T-helper 17 cell (primary cell): ENCODE measurements at places on chromosomes 6 and 20.

GRCh38 chr6:40482532-40482931 lies 104.6 kb downstream of the LRFN2 start:
- no peak for DNase-seq

DNA sequence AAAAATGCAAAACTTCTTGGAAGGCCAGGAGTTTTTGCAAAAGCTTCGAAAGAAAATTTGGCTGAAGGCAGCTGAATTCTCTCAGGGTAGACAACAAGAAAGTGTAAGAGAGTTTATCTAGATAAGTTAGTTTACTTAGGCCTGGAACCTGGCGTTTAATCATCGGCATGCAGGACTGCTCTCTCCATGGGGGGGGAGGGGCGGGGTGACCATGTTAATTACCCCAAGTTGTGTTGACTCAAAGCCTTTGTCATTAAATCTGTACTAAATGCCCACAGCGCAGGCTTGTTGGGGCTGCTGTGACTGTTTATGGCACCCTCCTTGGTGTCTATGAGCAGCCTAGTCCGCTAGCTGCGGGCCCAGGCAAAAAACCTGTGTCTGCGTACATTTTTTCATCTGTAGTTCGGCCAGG lies 20.1 kb upstream of the ZNF451 start:
- DNase-seq, result no peak

DNA sequence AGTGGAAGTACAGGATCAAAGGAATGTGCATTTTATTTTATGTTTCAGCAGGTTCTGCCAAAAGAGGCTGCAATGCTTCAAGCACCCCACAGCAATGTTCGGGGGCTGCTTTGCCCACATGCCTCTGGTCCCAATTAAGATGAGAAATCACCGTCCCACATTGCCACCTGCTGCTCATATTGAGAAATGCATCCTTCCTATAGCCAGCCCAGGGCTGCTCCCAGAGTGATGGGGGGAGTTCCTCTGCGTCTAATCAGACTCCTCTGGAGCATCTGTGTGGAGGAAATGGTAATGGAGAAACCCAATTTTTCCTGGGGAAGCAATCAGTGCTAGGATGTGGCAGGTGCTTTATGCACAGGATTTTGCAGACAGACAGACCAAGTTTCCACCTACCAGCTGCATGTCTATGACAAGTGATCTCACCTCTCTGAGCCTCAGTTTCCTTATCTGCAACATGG lies 33.7 kb downstream of the PTGIS start:
- peak; percentile 23 for DNase-seq

DNA sequence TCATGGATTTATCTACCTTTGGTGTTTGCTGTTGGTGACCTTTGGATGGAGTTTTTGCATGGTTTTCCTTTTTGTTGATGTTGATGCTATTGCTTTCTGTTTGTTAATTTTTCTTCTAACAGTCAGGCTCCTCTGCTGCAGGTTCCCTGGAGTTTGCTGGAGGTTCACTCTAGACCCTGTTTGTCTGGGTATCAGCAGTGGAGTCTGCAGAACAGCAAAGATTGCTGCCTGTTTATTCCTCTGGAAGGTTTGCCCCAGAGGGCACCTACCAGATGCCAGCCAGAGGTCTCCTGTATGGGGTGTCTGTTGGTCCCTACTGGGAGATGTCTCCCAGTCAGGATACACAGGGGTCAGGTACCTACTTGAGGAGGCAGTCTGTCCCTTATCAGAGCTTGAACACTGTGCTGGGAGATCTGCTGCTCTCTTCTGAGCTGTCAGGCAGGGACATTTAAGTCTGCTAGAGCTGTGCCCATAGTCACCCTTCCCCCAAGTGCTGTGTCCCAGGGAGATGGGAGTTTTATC lies 9.2 kb upstream of the ZNF337 start:
- no peak for DNase-seq

DNA sequence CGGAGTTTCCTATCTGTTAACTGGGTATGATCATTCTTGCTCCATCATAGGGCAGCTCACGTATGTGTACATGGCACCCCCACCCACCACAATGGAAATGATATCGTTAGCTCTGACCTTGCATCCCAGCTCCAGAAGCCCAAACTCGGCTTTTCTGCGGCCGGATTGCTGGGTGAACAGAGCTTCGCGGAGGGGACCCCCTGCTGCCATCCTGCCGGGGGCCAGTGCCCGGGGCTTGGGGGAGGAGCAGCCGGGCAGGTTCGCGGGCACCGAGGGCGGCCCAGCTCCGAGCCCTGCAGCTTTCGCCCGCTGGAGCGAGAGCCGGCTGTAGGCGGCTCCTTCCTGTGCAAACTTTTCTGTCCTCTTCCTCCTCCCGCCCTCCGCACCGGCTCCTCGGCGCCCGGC lies 24.9 kb upstream of the FUCA2 start:
- DNase-seq, result peak; percentile 41

- no peak for DNase-seq
Measured at GRCh38 chr6:157685596-157686280, 137.3 kb upstream of the SNX9 start.

DNA sequence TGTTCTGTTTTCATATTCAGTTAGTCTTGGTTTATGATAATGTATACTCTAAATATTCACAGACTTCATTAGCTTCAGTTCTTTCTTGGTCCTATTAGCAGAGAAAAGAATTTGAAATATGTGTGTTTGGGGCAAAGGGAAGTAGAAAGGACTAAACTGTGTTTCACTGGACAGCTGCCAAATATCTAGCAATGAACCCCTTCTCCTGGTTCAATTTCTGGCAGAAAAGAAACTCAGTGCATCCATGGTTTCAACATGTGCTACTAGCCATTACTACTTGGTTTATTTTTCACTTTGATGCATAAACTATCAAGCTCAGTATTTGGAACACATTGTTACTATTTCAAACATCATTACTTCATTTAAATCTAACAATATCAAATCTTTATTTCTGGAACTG lies 43.6 kb downstream of the FBXL4 start:
- no peak for DNase-seq

DNA sequence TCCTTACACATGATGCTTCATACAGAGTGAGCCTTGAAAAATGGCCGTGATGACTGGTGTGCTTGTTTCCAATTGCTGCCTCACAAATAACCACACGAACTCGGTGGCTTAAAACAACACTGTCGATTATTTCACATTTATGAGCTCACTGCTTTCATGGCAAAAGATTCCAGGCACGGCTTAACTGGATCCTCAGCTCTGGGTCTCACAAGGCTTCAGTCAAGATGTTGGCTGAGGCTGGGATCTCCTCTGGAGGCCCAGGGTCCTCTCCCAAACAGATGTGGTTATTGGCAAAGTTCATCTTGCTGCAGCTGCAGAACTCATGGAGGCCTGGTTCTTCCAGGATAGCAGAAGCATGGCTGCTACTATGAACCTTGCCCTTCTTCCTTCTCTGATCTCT lies 144.6 kb downstream of the TFAP2C start:
- DNase-seq, result no peak

- no peak for DNase-seq
Measured at GRCh38 chr6:159919800-159920199, 29.0 kb downstream of the MAS1 start.

DNA sequence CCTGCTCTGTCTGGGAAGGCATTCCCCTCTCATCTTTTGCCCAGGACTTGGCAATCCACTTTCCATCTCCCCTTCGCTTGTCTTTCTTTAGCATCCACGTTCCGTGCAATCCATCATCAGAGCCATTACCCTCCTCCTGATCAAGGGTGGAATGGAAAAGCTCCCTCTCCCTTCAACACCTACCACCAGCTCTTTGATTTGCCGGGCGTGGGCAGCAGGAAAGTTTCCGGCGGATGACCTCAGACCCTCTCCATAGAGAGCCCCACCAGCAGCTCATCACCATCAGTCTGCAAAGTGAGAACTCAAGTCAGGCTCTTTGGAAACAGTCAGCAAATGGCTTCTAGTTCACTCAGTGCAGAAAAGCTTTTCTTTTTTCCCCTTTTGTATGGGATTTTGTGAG lies 76.2 kb downstream of the TSHZ2 start:
- no peak for DNase-seq

GRCh38 chr6:1987640-1988039 lies 257.8 kb downstream of the GMDS start:
- DNase-seq, result no peak

GRCh38 chr6:148528292-148528691 lies 185.7 kb downstream of the SASH1 start:
- no peak for DNase-seq

DNA sequence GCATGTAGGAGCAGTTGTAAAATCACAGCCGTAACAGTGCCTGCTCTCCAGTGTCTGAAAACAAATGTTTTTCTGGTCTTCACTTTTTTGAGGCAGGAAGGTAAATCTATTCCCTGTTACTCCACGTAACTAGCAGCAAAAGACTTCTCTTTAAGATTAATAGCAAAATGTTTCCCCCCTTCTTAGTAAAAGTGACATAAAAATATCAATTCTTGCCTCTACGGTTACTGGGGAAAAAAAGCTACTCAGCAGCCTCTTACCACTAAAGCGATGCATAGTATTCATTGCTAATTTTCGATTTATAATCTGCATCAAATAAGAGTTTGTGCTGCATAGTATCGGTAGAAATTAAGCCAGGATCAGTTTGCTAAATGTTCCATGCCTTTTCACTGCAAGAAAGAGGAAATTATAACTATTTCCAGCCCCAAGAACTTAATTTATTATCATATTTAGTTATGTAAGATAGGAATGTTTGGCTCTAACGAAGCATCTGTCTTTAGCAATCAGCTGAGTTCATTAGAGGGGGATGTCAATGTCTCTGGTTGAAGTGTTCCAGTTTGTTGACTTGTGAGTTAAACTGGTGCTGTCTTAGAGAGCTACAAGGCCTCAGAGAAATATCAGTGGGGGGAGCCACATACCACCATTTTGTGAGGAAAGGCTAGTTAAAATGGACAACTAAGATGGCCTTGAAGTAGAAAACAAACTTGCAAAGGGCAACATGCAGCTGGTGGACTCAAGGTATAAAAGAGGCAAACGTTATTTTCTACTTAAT lies 617 bp upstream of the TSPYL1 start:
- DNase-seq, result no peak

GRCh38 chr6:11891547-11891946 lies 112.9 kb upstream of the ADTRP start:
- DNase-seq, result no peak

DNA sequence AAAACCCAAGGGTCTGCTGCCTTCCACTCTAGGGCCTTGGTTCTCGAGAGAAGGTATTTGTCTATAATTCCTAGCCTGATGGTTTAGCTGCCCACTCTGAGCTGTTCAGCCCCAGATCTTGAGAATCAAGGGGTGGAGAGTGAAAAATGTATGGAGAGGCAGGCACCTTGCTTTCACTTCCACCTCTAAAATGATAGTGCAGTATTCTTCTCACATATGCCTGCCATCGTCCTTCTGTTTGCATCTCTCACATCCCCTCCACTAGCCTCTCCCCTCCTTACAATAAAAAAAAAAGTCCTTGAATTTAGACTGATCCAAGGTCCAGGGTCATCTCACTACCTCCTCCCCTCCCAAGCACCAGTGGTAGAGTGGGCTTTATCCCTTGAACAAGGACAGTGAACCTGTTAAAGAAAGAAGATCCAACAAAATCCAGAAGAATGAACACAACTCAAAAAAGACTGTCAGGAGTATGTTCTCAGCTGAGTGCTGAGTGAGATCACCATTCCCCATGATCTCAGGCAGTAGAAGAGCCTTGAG lies 104.2 kb downstream of the HIVEP1 start:
- no peak for DNase-seq

DNA sequence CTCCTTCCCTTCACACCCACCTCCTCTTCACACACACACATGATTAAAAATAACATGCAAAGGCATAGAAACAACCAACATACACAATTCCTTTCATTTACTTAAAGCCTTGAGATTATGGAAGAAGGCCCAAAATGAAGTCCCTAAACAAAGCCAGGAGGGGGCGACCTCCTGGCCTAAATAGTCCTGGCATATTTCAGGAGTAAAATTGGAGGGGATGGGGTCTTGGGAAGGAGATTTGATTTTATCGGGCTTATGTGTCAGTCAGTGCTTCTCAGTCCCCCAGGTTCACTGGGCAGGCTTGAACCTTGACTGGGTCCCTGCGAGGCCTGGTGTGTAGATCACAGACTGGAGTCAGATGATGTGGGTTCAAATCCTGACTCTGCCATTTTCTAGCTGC lies 266.4 kb downstream of the SAMD5 start:
- DNase-seq, result no peak

DNA sequence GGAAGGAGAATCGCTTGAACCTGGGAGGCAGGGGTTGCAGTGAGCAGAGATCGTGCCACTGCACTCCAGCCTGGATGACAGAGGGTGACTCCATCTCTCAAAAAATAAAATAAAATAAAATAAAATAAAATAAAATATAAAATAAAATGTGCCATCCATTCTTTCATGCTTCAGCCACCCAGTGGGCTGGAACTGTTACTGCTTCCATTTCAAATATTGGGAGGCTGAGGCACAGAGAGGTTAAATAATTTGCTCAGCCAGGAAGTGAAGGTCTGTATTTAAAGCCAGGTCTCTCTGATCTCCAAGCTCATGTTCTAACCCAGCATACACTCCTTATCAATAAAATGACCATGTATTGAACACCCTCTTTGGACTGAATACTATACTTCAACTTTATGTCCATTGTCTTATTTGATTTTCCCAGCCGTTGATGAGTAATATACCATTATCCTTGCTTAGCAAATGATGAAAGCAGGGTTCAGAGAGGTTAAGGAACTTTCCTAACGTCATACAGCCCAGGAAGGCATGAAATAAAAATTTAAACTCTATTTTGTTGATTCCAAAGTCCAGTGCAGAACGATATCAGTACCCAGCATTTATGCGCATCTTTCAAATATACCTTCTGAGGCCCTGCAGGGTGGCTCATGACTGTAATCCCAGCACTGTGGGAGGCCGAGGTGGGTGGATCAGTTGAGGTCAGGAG lies 25.8 kb upstream of the SLC9A8 start:
- DNase-seq, result no peak

- DNase-seq, result no peak
Measured at GRCh38 chr20:36479938-36480337, 61.4 kb upstream of the MYL9 start.

GRCh38 chr6:17768388-17768787 lies 61.7 kb upstream of the NUP153 start:
- no peak for DNase-seq

DNA sequence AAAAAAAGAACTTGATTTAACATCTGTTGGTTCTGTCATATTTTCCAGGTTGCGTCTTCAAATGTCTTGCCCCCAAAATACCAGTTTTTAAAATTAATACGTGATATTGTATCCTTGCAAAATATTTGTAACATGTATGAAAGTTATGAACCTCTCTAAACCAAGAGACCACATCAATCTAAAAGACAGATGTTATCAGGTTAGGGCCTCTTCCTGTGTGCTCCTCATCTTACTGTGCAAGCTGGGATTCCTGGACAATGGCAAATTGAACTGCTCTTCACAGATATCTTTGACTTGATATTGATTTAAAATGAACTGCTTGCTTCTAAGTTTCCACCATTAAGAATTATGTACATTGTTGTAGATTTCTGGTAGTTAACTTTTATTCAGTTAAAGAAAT lies 9.6 kb downstream of the TMEM239 start:
- DNase-seq, result no peak

GRCh38 chr6:31113861-31114540 lies 599 bp upstream of the PSORS1C1 start:
- no peak for DNase-seq

GRCh38 chr6:29925727-29926412 lies 16.5 kb upstream of the HLA-A start:
- DNase-seq, result no peak
